ENCODE measurements at places on chromosomes 3 and 15. TPM values are rescaled to one million over a fixed set of nuclear protein-coding genes. Genes with fewer than 3 reads are reported as not detected.

Gene KIF15
- 21.1 TPM for total RNA-seq

Gene GPR176
- total RNA-seq = 46.4 TPM

Gene SCN5A
- 23.7 TPM for total RNA-seq

Gene SKOR1
- total RNA-seq = 0.07 TPM

Gene C3orf49
- not detected for total RNA-seq

Gene CD276
- 60.9 TPM for total RNA-seq

Gene IL16
- 0.93 TPM for total RNA-seq

Gene SPPL2A
- total RNA-seq = 96.6 TPM

Gene TERC
- 117 TPM for total RNA-seq

Gene ITIH3
- not detected for total RNA-seq

Gene DNAJC13
- total RNA-seq = 134 TPM

Gene MYLK
- 41.6 TPM for total RNA-seq

Gene PEX5L
- 0.72 TPM for total RNA-seq

Gene TEX55
- total RNA-seq = not detected

Gene SLC12A1
- total RNA-seq = not detected

Gene ACVR2B
- total RNA-seq = 4.3 TPM

Gene HMG20A
- 68.9 TPM for total RNA-seq

Gene CDHR4
- not detected for total RNA-seq

Gene ANKRD63
- total RNA-seq = 0.22 TPM

Gene VPS13C
- total RNA-seq = 165 TPM

Gene DNASE1L3
- not detected for total RNA-seq

Gene ERC2
- total RNA-seq = 2.8 TPM

Gene IL5RA
- total RNA-seq = not detected

Gene SPTSSB
- not detected for total RNA-seq

Gene ANKUB1
- total RNA-seq = not detected

Gene ABCC5
- total RNA-seq = 24.5 TPM

Gene FBXW12
- not detected for total RNA-seq

Gene FBXO40
- not detected for total RNA-seq

Gene CERS3
- total RNA-seq = not detected

Gene FAM81A
- 1.1 TPM for total RNA-seq

Gene RTP3
- not detected for total RNA-seq

Gene IGDCC3
- not detected for total RNA-seq

Gene PDIA3
- 329 TPM for total RNA-seq

Gene GPR149
- total RNA-seq = not detected

Gene CHRNA7
- 1.0 TPM for total RNA-seq

Gene TMEM40
- not detected for total RNA-seq

Gene SH2D7
- total RNA-seq = not detected

Gene SENP2
- 44.8 TPM for total RNA-seq

Gene GABRR3
- total RNA-seq = not detected

Gene GXYLT2
- 2.0 TPM for total RNA-seq

Gene PLS1
- total RNA-seq = 2.4 TPM

Gene PLA2G4B
- total RNA-seq = 0.40 TPM

Gene ACTC1
- total RNA-seq = not detected

Gene GOLGA8S
- 0.07 TPM for total RNA-seq

Gene TOPAZ1
- total RNA-seq = not detected

Gene AADAC
- total RNA-seq = not detected

Gene ISLR
- total RNA-seq = 0.07 TPM

Gene ADAMTSL3
- total RNA-seq = under 0.01 TPM

Gene DAZL
- not detected for total RNA-seq

Gene GCNT3
- not detected for total RNA-seq

Gene ENTPD3
- 0.13 TPM for total RNA-seq

Gene ULK4
- 27.4 TPM for total RNA-seq

Gene RSL24D1
- total RNA-seq = 118 TPM

Gene GOLGA6L4
- 2.3 TPM for total RNA-seq
